Fibroblast of skin of back (primary cell): ENCODE measurements at places on chromosomes 4 and X.

GRCh38 chrX:17009856-17010625 lies 63.6 kb downstream of the REPS2 start:
- no peak for DNase-seq

DNA sequence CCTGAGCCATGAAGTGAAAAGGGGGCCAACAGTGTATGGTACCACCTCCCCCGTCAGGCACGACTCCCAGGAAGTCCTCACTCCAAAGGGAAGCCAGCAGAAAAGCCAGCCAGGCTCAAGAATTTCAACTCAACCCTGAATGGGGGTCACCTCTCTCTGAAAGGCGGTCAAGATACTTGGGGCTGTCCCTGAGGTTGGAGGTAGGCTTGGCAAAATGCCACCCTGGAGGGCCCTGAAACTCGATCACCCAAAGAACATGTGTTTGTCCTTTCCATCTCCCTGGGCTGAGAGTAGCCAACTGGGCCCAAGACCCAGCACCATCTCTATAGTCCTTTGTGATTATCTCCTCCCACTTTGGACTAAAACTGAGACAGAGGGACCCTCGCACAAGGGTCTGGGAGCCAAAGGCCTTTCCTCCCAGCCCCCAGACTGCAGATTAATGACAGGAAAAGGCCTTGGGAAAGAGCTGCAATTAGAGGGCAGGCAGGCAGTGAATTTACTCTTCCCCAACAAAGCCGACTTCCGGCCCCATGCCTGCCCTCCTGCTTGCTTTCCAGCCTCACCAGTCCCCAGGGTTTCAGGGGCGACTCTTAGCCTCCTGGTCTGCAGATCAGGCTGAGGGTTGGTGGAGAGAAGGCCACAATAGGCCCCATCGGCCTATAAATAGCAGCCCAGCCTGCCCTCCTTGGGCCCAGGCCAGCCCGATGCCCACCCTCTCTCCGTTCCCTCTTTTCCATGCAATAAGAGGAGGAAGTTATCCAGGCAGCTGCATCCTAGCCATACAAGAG lies 5.6 kb downstream of the SASH3 start:
- DNase-seq: no peak

- DNase-seq: no peak
Measured at GRCh38 chrX:31228909-31229308, 157.1 kb upstream of the FTHL17 start.

DNA sequence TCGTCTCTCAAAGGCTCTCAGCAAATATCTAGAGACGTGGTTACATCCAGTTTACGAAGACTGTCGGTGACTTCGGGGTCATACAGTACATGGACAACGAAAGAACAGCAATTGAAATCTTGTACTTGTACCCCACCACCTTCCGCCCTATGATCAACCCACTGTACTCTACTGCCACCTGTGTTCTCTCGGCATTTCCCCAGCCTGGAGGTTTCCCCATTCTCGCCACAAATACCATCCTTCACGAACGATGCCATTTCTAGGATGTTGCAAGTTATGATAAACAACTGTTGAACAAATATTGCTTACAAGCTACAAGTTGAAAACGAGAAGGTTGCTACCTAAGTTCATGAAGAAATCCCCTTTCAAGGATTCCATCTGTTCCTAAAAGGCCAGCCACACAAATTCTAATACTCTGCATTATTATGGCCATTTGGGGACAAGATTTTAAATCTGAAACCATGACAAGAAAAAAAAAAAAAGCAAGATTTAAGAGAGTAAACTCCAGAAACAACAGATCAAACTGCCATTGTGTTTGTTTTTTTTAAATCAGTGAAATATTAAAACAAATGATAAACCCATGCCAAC lies 1.6 kb downstream of the APBB2 start:
- peak; percentile 53 for DNase-seq

GRCh38 chr4:37821953-37822605 lies 4.4 kb upstream of the PGM2 start:
- DNase-seq: no peak

GRCh38 chrX:113512700-113513395 lies 672.2 kb upstream of the AMOT start:
- peak; percentile 86 for DNase-seq

DNA sequence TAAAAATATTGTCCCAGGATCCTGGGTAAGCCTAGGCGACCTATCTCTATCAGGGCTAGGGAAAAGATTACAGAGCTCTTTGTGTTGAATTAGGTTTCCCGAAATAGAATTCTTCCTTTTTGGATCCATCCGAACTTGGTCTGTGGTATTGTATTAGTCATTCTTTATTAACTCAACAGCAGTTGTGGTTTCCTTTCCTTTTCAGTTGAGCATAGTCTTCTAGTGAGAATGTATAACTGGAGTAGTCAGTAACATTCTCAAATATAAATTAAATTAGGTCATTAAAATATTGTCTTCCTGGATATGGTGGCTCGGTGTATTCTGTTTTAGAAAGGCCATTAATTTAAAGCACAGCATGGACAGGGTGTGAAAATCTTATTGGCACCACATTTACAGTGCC lies 520.4 kb downstream of the NLGN4X start:
- DNase-seq: peak; percentile 76

- DNase-seq: no peak
Measured at GRCh38 chr4:86991994-86992393, 57.2 kb downstream of the AFF1 start.

- DNase-seq: no peak
Measured at GRCh38 chr4:157957905-157958304, 214.9 kb downstream of the GASK1B start.

- DNase-seq: no peak
Measured at GRCh38 chr4:123312951-123313592, 83.5 kb upstream of the SPRY1 start.

- peak; percentile 5 for DNase-seq
Measured at GRCh38 chr4:101393256-101393655, 45.9 kb upstream of the PPP3CA start.

- peak; percentile 54 for DNase-seq
Measured at GRCh38 chrX:115408771-115409400, 119.4 kb downstream of the LUZP4 start.

DNA sequence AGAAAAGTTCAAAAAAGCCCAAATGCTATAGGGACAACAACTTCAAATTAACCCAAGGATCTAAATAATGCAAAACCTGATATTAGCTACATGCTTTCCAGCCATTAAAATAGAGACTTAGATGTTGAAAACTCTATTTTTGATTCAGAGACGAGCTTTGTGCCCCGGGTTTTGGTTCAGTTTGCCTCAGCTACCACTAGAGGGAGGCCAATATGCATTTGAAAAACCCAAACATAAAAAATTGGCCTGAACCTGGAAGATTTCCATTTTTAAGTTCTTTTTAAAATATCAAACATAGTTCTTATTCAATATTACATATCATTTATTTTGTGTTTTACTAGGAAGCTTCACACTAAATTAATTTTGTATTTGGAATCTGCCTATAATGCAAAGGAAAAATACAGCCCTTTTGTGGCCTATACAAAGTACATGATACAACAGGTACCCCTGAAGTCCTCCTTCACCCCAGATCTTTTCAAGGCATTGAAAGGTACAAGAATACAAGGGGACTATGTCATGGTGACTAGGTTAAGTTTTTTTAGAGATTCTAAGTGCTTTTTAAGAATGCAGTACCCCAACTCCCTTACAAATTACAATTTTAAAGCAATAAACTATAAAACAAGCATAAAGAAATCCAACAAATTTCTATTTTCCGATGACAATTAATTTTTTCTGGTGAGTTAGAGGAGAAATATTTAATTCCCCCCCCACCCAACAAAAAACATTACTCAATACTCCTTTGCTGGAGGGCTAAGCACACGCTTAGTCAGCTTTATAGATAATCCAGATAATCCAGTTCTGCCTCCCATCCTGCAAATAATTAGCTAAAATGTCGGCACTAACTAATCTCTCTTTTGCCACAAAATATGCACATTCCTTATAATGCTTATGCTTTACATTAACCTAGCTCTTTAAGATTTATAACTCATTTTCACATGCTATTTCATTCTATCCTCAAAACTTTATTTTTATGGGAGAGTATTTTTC lies 97.7 kb upstream of the PTPN13 start:
- DNase-seq: peak; percentile 48

- peak; percentile 74 for DNase-seq
Measured at GRCh38 chrX:111519215-111519614, 7.8 kb downstream of the SERTM2 start.

GRCh38 chr4:2416564-2417225 lies 1.8 kb downstream of the ZFYVE28 start:
- DNase-seq: no peak

DNA sequence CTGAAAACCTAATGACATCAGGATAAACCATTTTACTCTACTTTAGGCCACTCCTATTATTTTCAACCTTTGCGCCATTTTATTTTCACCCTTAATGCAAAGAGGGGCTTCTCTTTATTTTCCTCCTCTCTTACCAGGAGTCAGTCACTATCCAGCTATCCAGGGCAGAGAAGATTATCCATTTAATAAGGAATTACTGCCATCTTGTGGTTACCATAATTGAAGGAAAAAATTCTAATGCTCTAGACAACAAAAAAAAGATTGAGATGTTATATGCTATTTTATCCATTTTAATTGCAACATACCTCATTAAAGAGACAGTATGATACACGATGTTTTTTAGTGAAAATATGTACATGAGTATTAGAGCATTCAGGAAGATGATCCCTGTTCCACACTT lies 514.5 kb upstream of the FAM241A start:
- peak; percentile 53 for DNase-seq

- no peak for DNase-seq
Measured at GRCh38 chr4:31983246-31983645, 1263.1 kb downstream of the PCDH7 start.

DNA sequence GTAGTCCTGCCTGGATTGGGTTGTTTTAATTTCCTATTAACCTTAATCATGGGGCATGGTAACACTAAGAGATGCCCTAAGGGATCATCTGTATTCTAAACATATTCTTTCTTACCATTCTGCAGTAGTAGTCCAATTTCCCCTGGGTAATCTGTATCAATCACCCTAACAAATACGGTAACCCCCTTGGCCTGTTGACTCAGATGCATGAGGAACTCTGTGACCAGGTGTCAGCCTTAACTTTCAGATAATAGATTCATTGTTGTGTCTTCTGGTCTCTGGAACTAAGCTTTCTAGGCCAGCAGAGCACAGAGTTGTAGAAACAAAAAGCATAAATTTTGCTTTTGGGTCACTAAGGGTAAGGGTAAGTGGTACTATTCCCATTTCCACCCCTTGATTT lies 13.1 kb upstream of the BANK1 start:
- DNase-seq: no peak

- DNase-seq: peak; percentile 64
Measured at GRCh38 chr4:142846108-142846728, at the start of gene INPP4B. INPP4B (minus strand) TSS chr4:142846301.

DNA sequence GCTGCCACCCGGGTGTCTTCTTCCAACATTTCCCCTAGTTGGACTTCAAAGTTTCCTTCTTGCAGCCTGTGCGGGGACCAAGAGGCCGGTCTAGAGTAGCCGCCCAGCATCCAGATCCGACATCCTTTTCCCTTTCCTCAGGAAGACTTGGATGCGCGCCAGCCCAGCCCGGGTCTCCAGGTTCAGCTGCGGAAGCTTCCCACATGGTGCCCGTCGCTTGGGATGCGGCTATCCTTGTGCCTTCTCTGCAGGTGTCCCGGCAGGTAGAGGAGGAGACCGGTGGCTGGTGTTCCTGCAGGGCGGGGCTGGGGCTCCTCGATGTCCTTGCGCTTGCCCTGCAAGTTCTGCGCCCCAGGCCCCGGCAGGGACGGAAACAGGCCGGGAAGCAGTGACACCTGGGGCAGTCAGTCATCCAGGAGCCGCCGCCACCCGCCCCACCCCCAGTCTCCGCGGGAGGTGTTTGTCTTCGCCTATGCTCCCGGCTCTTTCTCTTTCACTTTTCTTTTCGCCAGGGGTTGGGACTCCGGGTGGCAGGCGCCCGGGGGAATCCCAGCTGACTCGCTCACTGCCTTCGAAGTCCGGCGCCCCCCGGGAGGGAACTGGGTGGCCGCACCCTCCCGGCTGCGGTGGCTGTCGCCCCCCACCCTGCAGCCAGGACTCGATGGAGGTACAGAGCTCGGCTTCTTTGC lies at the start of gene IL15:
Gene IL15 (plus strand): TSS at position 502 of the 689 bp plus-strand sequence. CDS start 82,882 bp downstream, outside the sequence.
- DNase-seq: peak; percentile 68

GRCh38 chr4:89129080-89129640 lies 17.8 kb downstream of the TIGD2 start:
- DNase-seq: peak; percentile 71

DNA sequence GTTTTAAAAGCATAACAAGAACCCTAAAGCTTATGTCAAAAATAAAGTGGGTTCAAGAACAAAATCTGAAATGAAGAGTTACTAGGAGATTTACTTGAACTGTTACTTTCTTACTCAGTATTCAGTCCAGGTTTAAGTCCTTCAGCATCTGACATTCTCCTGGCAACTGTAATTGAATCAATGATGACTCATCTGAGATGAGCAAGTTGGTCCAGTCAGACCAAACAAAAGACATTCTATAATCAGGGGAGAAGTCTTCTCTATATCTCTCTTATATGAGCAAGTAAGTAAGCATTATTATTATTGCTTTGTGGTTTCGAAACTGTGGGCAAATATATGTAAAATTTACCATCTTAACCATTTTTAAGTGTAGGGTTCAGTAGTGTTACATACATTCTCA lies 34.6 kb downstream of the MAP9 start:
- DNase-seq: peak; percentile 55

DNA sequence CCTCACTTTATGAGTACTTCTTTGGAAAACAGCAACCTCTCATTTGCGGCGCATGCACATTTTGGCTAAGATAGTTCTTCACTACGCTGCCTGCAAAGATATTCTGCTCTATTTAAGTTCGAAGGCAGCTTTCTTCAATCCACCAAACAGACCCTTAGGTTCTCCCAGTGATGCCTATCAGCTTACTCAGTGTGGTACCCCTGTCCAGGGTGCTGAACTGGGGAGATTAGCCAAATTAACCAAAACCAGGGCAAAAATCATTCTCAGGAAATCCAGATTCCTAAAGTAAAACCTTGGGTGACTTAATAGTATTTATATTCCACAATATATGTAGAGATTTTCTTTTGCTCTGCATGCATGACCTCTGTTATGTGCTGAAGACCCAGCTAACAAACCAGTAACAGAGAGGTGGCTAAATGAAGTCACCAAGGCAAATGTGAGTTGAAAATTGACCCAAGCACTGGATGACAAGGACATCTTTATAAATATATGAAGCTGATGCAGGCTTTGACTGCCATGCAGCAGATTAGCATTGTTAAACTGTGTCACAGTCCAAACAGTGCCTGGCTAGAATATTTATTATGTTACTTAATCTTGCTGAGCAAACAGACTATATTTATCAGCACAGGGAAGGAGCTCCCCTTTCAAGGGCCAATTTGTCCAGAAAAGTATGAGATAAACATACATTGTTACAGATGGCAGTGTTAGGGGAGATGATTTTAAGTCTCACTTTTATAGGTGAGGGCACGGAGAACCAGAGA lies 418.2 kb downstream of the STIM2 start:
- peak; percentile 20 for DNase-seq

GRCh38 chrX:17798921-17799320 lies 61.6 kb downstream of the SCML1 start:
- no peak for DNase-seq

DNA sequence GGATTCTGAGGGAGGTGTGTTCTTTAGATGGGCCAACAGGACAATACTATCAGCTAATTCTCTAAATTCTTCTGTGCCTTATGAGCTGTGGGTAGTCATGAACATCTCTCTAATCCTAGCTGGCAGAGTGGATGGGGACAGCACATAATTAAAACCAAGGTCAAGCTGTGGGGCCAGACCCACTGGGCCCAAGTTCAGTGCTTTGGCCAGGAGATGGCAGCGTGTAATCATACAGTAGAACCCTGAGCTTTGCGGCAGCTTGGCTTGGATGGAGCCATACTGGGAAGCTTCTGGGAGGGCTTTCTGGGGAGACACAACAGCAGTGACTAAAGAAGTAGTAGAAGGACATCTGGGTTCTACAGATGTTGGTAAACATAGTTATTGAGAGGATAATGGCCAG lies 140.3 kb upstream of the CXCL13 start:
- peak; percentile 17 for DNase-seq

GRCh38 chr4:180923486-180923885 lies 1319.7 kb upstream of the TENM3 start:
- peak; percentile 87 for DNase-seq
